ENCODE measurements at places on chromosomes 11 and 22. TPM values are rescaled to one million over a fixed set of nuclear protein-coding genes. Genes with fewer than 3 reads are reported as not detected.

DNA sequence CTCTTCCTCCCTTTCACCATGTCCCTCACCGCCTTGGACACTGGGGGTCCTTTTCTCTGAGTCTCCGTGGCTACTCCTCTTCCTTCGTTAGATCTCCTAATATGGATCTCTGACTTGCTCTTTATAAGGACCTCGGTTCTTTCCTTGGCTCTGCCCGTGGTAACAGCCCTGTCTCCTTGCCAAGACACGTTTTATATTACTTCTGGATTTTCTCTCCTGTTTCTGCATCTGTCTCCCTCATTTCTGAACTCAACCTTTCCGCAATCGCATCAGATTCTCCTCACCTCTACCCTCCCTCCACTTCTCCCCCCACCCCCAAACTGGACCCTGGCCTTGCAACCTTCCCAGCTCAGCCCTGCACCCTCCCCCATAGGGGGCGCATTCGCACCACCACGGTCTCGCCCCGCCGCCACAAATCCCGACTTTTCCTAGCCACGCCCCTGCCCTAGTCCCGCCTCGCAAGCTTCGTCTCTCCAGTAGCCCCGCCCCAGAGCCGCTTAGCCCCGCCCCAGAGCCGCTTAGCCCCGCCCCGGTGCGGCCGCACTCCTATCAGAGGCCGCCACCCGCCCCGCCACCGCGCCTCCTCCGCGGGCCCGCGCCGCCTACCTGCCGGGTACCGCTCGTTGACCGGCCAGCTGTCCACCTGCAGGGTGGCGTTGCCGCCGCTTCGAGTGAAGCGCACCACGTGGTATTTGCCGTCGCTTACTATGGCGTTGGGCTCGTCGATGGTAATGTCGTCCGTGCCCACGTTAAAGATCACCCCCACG, 39.0 kb downstream of the SLC22A12 start:
- no peak for DNase-seq

The EMID1 gene
- 0.33 TPM for total RNA-seq

DNA sequence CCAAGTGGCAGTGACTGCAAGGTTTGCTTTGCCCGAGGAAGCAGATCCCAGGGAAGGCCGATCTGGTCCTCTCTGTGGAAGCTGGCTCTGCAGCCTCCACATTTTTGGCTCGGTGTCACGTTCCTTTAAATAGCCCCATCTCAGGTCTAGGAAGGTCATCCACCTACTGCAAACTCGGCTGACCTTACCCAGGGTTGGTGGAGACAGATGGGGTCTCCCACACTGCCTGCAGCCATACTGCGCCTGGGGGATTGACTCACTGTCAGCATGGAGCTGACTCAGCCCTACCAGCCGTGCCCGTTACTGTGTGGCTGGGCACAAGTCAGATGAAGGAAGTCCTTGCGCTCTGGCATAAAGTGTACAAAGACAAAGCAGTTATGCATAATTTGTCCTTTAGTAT, 16.9 kb downstream of the CDPF1 start:
- DNase-seq = no peak

DNA sequence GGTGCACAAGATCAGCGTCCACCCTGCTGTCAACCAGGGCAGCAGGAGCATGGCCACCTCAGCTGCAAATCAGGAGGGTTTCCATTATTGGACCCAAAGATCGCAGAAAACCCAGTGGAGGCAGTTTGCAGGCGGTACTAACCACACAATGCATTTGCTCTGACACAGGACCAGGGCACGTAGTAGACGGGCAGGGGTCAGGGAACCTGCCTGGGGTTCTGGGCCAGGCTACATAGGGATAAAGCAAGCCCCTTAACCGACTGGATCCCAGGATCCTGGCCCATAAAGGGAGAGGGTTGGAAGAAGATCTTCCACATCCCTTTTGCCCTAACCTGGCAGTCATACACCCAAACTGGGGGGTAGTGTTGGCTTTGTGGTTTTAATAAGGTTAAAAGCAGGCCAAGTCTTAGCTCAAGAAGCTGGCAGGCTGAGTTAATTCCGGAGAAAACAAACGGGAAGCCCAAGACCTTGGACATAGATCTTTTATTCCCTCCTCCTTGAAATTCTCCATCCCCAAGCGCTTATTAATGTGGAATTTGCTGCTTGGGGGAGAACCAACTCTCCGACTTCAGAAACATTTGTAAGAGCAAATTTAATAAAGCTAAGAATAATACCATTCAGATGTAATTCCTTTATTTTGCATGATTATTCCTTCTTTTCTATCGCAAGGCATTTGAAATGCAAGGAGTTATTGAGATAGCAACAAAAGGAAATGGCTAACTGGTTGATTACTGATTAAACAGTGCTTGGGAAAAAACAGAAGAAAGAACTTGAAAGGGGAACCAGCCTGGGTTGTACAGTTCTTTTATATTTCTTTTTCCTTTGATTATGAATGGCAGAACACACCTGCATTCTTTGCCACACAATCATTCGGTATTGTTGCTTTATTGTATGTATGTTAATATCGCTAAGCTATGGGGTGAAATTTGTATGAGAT, 6.3 kb upstream of the ARHGAP8 start:
- no peak for DNase-seq

DNA sequence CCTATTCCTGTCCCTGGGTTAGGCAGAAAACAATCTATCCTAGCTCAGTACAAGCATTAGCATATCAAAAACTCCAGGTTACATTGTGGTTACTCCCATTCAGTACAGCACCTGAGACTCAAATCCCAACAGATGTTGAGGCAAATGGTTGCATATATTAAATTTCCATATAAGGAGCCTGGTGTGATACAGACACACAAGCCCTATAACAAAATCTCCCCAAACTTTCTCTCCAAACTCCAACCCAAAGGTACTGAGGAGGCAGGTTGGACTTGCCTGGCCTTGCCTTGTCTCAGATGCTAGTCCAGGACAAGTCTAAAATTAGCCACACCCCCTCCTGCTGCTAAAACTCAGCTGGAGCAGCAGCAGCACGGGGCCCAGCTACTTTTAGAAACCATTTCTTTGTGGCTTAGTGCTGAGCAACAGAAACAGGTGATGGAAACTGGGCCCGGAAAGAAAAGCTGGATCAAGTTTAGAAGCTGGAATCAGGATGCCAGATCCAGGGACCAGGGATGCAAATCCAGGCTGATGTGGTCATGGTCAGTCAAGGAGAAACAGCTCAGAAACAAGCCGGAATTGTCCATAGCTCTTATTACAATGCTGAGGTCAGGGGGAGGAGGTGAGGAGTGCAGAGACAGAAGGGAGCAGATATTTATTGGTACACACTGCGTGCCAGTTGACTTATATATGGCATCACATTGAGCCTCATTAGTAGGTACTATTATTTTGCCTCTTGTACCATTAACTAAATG, 73.7 kb upstream of the AMOTL1 start:
- DNase-seq = no peak

GRCh38 chr22:34036931-34037330, 116.7 kb upstream of the LARGE1 start:
- DNase-seq = no peak

GRCh38 chr11:8167796-8168195, 1.0 kb downstream of the RIC3 start:
- DNase-seq = no peak

The MS4A14 gene
- total RNA-seq = 0.48 TPM

DNA sequence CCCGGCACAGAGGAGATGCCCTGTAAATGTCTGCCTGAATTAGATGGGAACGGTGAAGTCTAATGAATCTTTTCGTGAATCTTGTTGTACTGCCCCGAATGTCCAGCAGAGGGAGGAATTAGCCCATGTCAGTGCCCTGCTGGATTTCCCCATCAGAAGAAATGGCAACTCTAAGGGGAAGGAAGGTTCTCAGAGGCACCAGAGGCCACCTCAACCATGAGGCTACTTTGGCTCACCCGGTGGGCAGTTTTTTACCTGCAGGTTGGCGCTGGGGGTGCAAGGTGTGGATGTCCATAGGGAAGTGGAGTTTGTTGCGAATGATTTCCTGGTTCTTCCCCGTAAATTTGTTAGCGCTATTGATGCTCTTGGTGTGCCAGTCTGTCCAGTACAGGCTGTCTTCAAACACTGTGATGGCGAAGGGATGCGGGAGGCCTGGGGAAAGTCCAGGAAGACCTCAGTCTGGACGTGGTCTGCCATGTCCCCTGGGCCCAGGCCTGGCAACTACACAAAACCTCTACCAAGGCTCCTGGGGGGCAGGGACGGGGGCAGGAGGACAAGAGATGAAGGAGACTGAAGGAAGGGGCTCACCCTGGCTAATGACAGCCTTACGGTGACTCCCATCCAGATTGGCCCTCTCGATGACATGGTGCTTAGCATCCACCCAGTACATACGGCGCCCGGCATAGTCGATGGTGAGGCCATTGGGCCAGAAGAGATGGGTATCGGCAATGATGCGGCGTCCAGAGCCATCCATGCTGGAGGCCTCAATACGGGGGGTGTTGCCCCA, 28.5 kb downstream of the LRP4 start:
- peak; percentile 79 for DNase-seq

- DNase-seq = no peak
Measured at GRCh38 chr22:30358541-30358940, 1.7 kb downstream of the CCDC157 start.

DNA sequence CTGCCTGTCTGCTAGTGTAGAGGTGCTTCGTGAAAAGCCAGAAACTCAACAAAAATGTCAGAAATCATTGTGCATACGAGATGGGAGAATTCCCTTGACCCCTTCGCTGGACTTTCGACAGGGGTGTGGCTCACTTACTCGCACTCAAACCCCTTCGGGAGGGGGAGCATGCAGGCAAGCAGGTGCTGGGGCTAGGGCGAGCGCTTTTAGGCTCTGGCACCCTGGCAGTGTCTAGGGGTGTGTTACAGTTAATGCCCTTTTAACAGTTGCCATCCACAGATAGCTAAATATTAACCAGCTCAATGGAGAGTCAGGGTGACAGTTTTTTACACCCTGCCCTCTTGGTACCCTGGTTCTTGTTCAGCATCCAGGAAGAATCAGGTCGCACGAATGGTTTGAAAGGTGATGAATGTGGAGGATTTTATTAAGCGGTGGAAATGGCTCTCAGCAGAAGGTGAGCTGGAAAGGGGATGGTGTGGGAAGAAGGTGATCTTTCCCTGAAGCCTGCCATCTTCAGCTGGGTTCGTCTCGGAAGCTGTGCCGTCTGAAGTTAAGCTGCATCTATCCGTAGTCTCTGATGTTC, 59.6 kb upstream of the SHANK2 start:
- peak; percentile 30 for DNase-seq

- no peak for DNase-seq
Measured at GRCh38 chr11:120391292-120391691, 55.1 kb downstream of the ARHGEF12 start.

DNA sequence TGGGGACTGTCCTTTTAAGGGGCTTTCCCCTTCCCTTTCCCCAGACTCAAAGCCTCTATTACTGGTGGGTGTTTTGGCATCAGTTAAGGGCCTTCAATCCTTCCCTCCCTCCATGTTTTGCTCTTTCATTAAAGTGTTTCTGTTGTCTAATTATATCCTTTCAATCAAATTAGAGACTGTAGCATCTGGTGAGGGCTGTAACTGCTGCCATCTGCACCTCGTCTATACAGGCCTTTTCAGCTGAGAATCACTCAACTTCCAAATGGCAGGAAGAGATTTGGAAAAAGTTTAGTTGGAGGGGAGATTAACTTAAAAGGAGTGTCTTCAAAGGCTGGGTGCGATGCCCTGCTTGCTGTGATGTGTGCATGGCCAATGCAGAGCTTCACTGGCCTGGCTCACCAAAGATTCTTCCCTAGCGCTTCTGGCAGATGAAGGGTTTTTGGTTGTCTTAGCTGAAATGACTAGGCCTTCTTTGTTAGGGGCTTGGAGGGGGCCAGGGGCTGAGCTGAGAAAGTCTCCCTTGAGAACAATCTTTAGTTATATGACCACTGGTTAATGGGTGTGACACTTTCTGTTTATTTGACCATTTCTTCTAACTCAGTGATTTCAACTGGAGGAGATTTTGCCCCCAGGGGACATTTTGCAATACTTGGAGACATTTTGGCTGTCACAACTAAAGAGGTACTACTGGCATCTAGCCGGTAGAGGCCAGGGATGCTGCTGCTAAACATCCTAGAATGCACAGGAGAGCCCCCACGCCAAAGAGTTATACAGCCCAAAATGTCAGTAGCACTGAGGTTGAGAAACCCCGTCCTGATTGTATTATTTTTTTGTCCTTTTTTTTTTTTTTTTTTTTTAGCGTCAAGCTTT, 7.5 kb downstream of the KREMEN1 start:
- DNase-seq = no peak

- no peak for DNase-seq
Measured at GRCh38 chr11:76152741-76153570, 53.3 kb downstream of the WNT11 start.
